ENCODE measurements at places on chromosomes 16 and 17. TPM values are rescaled to one million over a fixed set of nuclear protein-coding genes. Genes with fewer than 3 reads are reported as not detected.

DNA sequence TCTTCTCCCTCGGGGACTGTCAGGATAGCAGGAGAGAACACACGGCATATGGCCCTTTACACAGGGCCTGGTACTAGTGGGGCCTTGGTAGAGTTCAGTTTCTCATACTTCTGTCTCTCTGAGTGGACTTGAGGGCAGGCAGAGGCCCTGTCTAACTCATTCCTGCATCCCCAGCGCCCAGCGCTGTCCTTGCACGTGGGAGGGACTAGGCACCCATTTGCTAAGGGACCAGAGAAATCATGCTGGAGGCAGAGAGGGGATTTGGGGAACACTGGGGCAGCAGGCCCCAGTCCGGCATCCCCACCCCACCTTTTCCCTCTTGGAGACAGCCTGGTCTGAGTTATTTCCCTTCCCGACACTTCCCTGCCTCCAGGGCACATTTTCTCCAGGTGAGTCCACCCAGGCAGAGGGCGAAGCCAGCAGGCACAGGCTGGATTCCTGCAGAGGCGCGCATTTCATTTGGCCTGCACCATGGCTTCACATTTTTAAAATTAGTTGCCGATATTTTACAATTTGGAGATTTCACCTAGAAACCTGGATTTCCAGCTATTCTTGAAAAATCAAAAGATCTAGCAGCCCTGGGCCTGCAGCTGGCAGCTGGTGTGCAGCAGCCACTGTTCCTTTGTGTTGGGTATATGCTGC, 9.7 kb upstream of the NKD1 start:
- peak; percentile 50 for DNase-seq

Gene NUPR1
- total RNA-seq, result 29.8 TPM

Gene CBFA2T3
- total RNA-seq, result 58.1 TPM

GRCh38 chr17:14316126-14316832, 15.4 kb downstream of the HS3ST3B1 start:
- DNase-seq, result no peak

Gene ACSM2A
- total RNA-seq, result not detected

DNA sequence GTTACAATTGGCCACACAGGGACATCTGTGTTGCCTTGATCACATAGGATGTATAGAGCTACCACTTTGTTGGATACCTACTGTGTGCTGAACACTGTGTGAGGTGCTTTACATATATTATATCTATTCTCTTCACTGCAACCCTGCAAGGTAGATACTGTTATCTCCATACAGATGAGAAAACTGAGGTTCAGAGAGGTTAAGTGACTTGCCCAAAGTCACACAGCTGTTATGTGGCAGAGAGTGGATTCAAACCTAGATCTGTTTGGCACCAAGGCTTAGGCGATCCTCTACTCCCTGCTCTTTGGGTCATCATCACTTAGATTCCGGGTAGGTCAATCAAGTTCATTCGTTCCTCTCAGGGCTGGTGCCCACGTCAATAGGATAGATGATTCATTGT, 260.5 kb upstream of the IRX3 start:
- DNase-seq, result no peak

Gene CDH11
- 214 TPM for total RNA-seq

Gene LRRC36
- 0.74 TPM for total RNA-seq

DNA sequence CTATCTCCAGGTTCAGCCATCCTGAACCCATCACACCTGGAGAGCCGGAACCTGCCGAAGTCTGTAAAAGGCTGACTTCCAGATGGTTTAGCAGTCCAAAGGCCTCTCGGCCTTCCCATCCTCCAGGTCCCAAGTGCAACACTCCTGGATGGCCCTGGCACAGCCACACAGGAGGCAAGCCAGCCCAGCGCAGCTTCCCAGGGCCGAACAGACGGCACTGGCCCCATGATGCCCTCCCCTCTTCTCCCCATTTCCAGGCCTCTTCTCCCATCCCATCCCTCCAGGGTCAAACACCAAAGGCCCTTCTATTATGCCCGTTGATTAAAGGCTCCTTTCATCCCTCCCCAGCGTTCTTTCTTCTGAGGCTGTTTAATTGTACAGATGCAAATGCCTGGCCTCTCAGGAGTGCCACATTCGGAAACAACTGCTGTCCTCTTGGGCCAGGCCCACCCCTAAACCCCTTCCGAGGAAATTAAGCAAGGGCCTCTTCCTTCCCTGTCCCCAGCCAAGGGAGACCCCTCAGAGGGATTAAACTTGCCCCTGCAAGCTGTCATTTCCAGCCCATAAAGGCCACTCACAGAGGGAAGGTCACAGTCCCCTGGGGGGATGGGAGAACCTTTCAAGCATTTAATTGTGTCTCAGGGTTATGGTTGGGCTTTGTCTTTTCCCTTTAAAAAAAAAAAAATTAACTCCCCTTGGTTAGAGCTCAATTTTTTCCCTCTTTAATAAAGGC, 30.8 kb downstream of the AXIN2 start:
- peak; percentile 68 for DNase-seq

Gene ARSG
- 20.8 TPM for total RNA-seq

Gene CLEC3A
- not detected for total RNA-seq

Gene CEP295NL
- 9.5 TPM for total RNA-seq

GRCh38 chr16:84093879-84094270, 22.9 kb downstream of the MBTPS1 start:
- DNase-seq, result no peak

GRCh38 chr16:53761962-53762703, 58.2 kb downstream of the FTO start:
- DNase-seq, result no peak

DNA sequence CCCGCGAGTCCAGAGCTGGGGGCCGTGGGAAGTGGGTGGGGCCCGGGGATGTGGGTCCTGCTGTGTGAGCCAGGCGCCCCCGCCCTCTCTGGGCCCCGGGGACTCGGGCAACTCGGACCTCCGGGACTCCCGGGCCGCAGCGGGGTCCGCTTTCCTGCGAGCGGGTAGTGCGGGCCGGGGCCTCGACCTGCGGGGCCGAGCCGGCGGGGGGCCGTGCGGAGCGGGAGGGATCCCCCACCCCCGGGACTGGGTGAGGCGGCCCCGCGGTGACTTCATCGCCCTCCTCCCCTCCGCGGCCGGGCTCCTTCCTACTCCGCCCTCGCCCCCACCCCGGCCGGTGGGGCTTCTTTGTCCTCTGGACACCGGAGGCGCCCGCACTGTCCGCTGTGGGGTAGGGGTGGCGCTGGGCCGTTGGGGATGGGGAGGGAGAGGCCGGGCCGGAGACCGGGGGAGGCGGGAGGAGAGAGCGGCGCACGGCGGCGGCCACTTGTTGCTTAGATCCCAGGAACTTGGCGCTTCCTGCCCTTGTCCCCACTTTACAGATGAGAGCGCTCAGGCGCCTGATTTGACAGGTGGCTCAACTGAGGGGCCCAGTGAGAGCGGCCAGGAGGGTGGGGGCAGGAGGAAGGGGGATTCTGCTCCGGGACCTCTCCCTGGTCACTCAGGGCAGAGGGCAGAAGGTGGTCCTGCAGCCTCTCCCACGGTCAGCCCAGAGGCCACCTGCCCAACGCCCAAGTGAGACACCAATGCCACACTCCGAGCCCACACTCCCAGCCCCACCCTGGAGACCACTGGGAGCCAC, 874 bp downstream of the CMTM3 start:
- DNase-seq, result peak; percentile 94

Gene MYADML2
- total RNA-seq, result not detected

GRCh38 chr16:82699260-82699659, 72.5 kb downstream of the CDH13 start:
- DNase-seq, result no peak

Measured in spleen (tissue), 13 donors.